ENCODE measurements at places on chromosomes 12 and 14.

DNA sequence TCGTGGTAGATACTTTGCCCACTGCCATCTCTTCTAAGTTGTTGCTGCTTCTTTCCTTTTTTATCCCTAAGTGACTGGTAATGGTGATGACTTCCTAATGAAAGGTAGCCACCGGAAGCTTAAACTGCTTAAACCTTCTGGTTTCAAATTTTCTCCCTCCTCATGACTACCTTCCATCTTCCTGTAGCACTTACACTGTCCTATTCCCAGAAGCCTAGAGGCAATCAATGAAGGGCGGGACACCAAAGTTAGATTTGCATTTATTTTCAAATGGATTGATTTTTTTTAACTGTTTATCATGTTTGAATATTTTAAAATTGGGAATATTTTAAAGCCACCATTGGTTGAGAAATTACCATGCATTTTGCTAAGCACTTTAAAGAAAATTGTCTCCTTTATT lies 64.7 kb downstream of the MSRB3 start:
- no peak for DNase-seq

- no peak for DNase-seq
Observed at GRCh38 chr12:108102363-108102762, 26.7 kb upstream of the WSCD2 start.

GRCh38 chr12:93540466-93540865 lies 32.0 kb upstream of the SOCS2 start:
- no peak for DNase-seq

GRCh38 chr12:101878243-101878821 lies 952 bp downstream of the DRAM1 start:
- peak; percentile 52 for DNase-seq

DNA sequence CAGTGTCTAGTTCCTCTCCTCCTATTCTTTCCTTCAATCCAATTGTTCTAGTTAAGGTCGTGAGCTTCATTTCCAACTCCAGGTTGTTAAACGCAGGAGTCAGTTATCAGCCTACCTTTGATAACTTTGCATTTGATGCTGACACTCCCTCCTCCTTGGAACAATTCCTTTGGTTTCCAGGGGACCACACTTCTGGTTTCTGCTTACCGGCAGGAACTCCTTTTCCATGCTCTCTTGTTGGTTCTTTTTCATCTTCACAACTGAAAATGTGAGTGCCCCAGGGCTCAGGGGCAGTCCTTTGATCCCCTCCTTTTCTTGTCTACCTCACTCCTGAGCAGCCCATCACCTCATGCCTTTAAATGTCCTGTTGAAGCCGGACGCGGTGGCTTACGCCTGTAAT lies 5.0 kb downstream of the EEF1AKMT3 start:
- no peak for DNase-seq

DNA sequence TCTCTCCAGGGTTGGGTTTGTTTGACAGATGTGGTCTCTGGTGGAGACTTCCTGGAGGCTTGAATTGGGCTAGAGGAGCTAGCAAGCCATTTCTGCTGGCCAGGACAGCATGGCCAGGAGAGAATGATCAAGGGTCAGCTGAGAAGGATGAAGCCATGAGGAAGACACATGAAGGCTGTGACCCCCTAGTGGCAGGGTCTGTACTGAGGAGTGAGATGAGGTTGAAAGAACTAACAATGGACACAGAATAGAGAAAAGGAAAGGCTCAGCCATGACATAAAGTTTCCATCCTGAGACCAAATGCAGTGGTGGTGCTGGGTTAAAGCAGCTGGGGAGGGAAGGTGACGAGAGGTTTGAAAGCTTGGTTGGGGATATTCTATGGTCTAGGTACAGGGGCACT lies 89.9 kb downstream of the NT5DC3 start:
- DNase-seq, result no peak

DNA sequence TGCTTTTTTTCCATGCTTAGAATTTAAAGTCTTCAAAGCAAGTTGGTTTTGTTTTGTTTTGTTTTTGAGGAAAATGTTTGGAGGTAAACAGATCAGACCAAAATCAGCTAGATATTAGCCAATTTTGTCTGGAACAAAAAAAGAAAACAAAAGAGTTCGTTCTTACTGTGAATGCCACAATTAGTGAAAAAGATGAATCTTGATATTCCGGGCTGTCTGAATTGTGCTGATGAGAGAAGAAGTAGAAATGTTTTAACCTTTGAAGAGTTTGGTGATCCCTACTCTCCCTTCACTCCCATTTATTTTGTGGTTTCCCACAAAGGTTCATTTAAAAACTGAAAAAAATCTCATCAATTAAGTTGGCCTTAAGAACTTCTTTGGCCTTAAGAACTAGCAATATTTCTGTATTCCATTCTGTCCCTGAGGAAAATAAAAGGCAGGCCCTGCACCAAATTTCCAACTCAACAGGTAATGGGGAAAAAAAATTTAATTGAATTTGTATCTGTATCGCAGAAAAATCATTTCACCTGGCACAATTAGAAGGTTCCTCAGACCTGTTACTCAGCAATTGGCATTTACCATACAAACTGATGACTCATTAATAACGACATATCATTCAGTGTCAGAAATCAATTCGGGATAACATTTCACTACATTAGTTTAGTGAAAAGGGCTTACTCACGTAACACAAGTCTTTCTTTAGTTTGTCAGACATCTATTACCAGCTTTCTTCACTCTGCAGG lies 562 bp upstream of the GLIPR1L2 start:
- no peak for DNase-seq

DNA sequence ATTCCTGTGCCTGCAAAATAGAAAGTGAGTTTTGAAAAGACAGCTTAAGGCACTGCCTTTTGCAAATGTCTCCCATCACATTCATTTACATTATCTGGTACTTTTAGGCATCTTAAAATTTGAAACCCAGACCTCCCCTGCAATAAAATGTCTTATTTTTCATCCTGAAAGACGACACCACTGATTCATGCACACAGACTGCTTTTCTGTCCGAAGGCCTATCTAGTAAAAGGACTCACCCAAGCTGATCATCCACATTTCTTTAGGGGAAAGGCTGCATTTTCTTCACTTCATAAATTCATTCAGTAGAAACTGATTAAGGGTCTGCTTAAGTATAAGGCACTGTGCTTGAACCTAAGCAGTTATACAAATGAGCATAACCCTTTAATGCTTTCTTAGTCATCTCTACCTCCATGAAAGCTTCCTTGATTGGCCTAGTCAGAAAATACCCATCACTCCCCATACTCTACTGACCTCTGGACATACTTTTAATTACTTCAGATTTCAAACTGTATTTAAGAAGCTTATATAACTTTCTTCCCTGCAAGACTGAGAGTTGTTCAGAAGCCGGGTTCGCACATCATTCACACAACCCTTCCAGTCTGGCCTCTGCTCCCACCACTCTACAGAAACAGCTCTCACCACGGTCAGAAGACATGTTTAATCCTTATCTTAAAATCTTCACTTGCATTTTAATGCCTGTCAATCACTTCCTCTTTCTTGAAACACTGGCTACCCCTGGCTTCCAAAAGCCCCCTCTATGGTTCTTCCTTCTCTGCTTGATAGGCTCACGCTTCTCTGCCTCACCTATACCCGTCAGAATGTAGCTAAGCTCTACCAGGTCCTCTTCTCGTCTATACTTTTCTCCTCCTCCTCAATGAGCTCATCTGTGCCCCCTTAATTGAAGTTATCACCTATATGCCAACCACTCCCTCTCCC lies 288.6 kb downstream of the MED13L start:
- no peak for DNase-seq

DNA sequence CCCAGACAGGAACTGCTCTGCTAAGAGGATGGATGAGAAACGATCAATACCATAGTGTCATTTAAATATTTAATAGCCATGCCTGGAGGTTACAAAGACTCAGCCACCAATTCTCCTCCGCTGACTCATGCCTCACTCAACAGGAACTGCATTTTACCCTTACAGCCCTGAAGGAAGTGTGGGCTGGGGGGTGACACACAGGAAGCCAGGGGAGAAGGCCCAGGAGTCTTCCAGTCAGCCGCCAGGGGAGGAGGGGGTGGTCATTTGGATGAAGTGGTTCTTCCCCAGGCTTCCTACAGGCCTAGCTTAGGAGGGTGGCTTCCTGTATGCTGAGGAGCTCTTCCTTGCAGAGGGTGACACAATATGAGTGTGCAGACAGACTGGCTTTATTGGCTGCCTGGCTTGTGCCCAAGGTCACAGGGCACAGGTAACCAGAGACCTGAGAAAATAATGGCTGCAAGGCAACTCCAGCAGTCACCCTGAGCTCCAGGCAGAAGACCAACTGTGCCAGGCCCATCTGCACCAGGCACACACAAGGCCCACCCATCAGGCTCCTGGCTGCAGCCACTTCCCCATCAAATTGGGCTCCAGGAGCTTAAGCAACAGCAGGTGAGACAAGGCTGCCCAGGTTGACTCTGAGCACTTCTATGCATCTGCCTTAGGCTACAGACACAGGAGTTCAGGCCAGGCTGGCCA lies 30.6 kb upstream of the RPLP0 start:
- peak; percentile 96 for DNase-seq

GRCh38 chr14:53215101-53215500 lies 62.0 kb upstream of the DDHD1 start:
- DNase-seq, result no peak
